Posterior cingulate gyrus (tissue), 11 donors: ENCODE measurements at places on chromosomes 7 and 10.

- DNase-seq: no peak
Measured at GRCh38 chr7:107344799-107345198, 125.1 kb upstream of the GPR22 start.

DNA sequence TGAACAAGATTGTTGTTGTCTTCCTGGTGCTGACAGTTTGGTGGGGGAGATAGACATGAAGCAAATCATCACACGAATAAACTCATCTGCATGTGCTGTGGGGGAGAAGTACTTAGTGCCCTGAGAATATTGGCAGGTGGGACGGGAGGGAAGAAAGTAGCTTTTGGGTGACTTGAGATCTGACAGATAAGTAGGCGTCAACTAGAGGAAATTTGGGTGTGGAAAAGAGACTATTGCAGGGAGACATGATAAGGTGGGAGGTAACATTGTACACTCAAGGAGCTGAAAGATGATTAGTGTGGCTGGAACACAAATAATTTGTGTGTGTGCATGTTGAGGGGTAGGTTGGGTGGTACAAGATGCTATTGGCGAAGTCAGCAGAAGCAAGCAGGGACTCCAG is 30.1 kb downstream of the CNNM2 start:
- DNase-seq: no peak

DNA sequence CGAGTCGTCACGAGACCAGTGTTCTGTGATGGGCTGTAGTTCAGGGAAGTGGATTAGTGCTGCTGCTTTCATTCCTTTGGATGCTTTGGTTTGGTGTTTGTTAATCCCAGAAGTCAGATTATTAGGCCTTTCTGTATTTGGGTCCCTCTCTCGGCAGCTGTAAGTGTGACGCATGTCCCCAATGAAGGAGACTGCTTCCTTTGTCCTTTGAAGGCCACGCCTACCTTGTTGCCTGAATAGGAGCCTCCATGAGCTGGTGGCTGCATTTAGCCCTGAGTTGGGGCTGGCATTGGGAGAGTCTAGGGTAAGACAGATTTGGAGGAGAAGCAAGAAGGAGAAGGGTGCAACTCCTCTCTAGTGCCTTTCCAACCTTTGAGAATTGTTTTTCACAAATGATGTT is 34.5 kb downstream of the DOCK1 start:
- DNase-seq: peak; percentile 74

DNA sequence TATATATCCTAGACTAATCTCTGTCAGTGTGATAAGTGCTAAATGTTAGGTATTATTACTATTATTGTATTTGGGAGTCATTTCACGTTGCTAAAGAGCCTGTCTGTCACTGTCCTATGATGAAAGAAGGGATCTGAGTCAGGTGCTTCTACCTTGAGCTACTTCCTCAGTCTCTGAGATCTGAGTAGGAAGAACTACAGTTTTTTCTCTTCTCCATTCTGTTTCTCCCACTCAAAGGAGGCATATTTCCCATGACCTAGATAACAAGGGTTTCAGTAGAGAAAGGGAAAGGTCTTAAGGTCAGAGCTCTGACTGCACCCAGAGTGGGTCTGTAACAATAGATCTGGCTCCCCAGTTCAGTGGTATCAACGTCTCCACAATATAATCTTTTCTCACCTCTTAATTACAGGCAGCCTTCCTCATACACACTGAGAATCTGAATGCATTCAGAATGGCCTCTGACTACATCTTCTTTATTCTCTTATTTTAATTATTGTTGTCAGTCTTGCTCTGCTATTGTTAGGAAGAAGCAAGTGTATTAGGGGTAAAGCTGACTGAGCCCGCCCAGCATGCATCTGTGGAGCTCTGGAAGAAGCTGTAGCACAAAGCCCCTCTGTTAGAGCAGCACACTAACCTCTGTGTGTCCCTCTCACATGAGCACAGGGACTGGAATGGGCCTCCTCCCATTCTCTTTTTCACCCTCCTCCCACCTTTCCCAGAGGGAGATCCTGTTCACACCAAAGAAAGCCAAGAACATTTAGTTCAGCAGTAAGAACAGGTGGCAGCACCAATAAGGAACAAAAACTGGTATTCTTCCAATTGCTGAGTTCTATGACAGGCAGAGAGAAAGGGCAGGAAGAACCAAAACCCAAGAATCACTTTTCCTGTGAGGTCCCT is 38.1 kb downstream of the USP54 start:
- DNase-seq: peak; percentile 96

- DNase-seq: no peak
Measured at GRCh38 chr7:51949726-51950644, 633.4 kb upstream of the COBL start.
